ENCODE measurements at places on chromosomes 6 and 20.

GRCh38 chr20:63085151-63085861 lies 78.5 kb upstream of the BHLHE23 start:
- no peak for DNase-seq

- DNase-seq: no peak
These were observed 215.2 kb upstream of the ARID1B start for GRCh38 chr6:156562019-156562418.

DNA sequence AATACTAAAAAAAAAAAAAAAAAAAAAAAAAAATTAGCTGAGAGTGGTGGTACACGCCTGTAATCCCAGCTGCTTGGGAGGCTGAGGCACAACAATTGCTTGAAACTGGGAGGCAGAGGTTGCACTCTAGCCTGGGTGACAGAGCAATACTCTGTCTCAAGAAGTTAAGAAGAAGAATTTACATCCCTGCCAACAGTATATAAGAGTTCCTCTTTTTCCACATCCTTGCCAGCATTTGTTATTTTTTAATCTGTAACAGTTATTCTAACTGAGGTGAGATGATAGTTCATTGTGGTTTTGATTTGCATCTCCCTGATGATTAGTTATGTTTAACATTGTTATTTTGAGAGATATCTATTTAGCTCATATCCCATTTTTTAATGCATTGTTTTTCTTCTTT lies 20.3 kb upstream of the DYNLRB1 start:
- DNase-seq: no peak

DNA sequence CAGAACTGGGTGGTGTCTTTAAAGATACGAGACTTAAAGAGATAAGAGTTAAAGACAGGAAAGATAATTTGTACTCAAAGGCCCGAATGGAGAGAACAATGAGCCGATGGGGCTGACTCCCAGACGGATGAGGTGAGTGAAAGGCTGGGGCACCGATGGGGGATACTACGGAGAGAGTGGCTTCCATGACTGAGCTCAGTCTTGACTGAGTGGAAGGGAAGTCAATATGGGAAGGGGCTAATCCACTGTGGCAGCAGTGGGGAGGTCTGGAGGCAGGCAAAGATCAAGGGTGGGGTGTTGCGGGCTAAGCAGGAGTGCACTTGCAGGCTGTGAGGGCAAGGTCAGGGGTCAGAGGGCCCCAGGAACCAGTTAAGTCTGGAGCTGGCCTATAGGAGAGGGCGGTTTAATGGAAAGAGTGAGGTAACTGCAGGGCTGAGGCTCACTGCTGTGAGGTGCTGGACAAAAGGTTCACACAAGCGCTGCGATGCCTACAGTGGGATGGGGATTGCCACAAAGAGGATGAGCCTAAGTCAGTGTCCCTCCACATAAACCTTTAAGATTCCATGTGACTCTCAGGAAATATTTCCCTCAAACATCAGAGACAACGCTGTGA lies 42.1 kb downstream of the FAXC start:
- DNase-seq: no peak

All from neural crest cell (in vitro differentiated cells).